ENCODE measurements at places on chromosomes 3 and 15.

DNA sequence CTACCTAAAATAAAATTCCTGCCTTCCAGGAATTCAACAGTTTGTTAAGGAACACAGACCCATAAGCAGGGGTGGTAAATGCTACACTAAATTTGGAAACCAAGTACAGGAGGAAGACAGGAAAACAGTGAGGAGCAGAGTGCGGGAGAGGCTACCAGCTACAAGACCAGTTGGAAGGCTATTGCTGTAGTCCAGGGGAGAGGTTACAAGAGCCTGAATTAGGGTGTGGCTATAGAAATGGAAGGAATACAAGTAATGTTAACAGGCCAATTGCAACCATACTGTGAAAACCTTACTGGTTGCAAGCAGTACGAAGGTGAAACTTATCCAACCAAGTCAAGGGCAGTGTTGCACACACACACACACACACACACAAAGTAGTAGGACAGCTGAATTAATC is 880 bp upstream of the ARMC8 start:
- H3K27me3 ChIP-seq: peaks cover 14% of the 10 kb centered on the region
- H3K4me3 ChIP-seq: peak overlapping the region; percentile 94
- H3K4me1 ChIP-seq: peaks cover 11% of the 10 kb centered on the region
- no peak for DNase-seq

DNA sequence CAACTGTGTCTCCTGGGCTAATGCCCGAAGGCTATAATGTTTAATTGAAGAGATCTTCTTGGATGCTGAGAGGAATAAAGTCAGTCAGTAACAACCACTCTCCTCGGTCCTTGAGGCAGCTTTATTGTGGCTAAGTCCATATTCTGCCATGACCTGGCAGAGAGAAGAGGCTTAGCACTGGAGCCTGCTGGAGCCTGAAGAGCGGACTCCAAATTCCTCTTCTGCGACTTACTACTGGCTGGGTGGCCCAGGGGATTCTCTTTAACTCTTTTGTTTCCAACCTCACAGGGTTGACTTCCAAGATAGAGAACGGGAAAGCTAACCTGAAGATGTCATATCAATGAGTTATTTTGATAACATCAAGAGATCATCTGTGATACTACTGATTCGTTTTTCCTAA is 71.1 kb downstream of the MYO1E start:
- H3K27me3 ChIP-seq: no peaks in the 10 kb centered on the region
- DNase-seq: no peak
- peaks cover 22% of the 10 kb centered on the region for H3K4me1 ChIP-seq
- H3K36me3 ChIP-seq: no peaks in the 10 kb centered on the region
- no peak overlapping the region for H3K27ac ChIP-seq

- DNase-seq: no peak
- H3K36me3 ChIP-seq: peaks cover 5% of the 10 kb centered on the region
- H3K27ac ChIP-seq: no peak overlapping the region
- peaks cover under 1% of the 10 kb centered on the region for H3K27me3 ChIP-seq
- no peak overlapping the region for H3K4me3 ChIP-seq
Measured at GRCh38 chr3:44914936-44915335, 40.5 kb downstream of the TGM4 start.

- H3K27ac ChIP-seq: no peak overlapping the region
- DNase-seq: no peak
- H3K4me3 ChIP-seq: no peak overlapping the region
- H3K4me1 ChIP-seq: no peaks in the 10 kb centered on the region
Measured at GRCh38 chr3:66856533-66856932, 141.6 kb upstream of the KBTBD8 start.

DNA sequence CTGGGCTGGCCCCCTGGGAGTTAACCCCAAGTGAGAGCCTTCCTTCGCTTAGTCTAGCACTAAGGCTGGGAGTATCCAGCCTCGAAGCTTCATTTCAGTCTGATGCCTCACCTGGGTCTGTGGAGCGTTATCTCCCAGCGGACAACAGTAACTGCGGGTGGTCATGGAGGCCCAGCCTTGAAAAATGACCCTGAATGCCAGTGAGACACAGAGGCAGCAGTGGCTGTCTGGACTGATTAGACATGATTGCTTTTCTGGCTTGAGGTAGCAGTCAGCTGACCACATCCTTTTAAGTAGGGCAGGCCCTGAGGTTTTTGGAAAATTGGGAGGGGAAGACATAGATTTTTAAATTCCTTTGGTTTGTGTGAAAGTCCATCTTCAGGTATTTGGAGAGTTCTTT is 28.2 kb upstream of the TRIM59 start:
- DNase-seq: no peak
- H3K27ac ChIP-seq: no peak overlapping the region
- no peak overlapping the region for H3K4me3 ChIP-seq
- H3K4me1 ChIP-seq: no peaks in the 10 kb centered on the region
- no peaks in the 10 kb centered on the region for H3K27me3 ChIP-seq

GRCh38 chr3:141335531-141336061 is 32.7 kb upstream of the ZBTB38 start:
- no peak overlapping the region for H3K4me3 ChIP-seq
- H3K27ac ChIP-seq: no peak overlapping the region
- H3K36me3 ChIP-seq: no peaks in the 10 kb centered on the region
- peaks cover 10% of the 10 kb centered on the region for H3K27me3 ChIP-seq

DNA sequence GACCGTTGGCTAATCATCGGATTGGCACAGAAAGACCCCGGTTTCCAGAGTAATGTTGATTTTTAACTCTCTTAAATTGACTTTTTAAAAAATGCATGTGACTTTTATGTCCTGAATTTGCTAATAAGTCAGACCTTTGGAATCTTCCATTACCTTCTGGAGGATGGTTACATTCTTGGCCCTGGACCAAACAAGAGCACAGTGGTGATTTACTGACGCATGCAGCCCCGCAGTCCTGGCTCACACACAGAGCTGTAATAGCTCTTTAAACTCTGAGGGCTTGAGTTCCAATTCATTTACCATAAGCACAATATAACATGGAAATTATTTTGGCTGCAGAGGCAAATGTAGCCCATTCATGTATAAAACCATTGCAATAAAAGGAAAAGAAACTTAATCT is 25.1 kb downstream of the SOX14 start:
- DNase-seq: no peak
- H3K4me1 ChIP-seq: no peaks in the 10 kb centered on the region
- H3K4me3 ChIP-seq: no peak overlapping the region
- H3K36me3 ChIP-seq: no peaks in the 10 kb centered on the region
- H3K27ac ChIP-seq: no peak overlapping the region
- H3K27me3 ChIP-seq: no peaks in the 10 kb centered on the region

DNA sequence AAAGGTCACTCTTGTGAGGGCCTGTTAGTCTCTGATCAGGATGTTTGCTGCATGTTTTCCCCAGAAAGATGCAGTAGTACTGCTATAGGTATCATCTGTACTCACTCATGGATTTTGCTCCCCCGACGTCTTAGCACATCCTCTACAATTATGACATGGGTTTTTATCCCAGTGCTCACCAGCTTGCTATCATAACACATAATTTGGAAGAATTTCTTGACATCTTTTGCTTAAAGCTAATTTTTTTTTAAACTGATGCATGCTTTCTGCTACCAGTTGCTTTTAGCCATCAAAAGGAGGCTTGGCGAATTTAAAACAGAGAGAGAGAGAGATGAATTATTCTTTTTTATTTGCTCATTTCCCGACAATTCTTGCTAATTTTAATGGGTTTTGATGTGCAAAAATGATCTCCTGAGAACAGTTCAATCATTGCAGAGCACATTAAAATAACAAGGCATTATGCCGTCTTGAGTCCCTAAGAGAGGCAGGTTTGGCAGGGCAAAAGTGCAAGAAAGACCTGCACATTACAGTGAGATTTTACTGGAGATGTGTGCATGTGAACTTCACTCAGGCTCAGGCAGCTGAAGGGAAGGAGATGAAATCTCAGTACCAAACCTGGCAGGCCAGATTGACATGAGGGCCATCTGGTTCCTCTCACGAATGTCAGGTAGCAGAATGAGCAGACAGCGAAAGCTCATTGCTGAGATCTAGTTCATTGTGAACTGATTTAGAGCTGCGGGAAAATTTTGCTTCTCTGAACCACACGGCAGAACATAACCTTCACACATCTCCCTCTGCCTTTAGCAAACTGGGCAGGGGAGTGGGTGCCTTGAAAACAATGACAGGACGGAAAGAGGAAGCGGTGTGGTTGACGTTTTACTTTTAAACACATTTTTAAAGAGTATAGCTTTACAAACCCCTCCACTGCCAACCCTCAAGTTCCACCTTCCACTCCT is 25.9 kb upstream of the GOLGA8B start:
- no peaks in the 10 kb centered on the region for H3K36me3 ChIP-seq
- H3K4me1 ChIP-seq: peaks cover 5% of the 10 kb centered on the region
- no peak for DNase-seq
- no peak overlapping the region for H3K27ac ChIP-seq

DNA sequence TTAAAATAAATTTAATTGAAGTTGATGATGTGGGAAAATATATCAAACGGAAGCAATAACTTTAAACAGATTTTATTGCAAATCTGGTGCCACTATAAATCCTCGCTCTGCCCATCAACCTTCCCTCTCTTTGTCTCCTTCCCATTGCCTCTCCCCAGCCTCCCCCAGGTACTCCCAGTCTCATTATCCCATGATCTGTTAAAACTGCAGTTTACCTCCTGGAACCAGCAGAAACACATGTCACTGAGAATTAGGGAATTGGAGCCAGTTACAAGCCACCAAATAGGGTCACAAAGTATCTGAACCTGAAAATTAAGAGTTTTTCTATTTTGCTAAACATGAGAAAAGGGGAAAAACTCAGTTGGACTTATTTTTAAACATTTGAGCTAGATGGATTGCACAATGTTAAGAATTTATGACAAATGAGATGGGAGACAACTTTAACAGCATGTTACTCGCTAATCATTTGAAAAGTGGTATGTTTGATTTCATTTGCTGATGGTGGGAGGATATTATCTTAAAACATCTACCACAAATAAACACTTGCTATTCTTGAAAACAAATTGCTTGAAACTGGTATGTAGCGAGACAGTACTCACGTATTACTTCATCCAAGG is 2.4 kb downstream of the PLCH1 start:
- no peak for DNase-seq
- H3K27ac ChIP-seq: no peak overlapping the region
- H3K27me3 ChIP-seq: peaks cover 27% of the 10 kb centered on the region
- no peak overlapping the region for H3K4me3 ChIP-seq
- H3K36me3 ChIP-seq: no peaks in the 10 kb centered on the region

- peaks cover 8% of the 10 kb centered on the region for H3K4me1 ChIP-seq
- no peaks in the 10 kb centered on the region for H3K36me3 ChIP-seq
- H3K4me3 ChIP-seq: no peak overlapping the region
Measured at GRCh38 chr3:183638101-183638852, 2.9 kb downstream of the KLHL24 start.

GRCh38 chr3:159732172-159733111 is 256.2 kb upstream of the IL12A start:
- no peaks in the 10 kb centered on the region for H3K4me1 ChIP-seq
- no peaks in the 10 kb centered on the region for H3K36me3 ChIP-seq
- H3K27ac ChIP-seq: no peak overlapping the region
- no peak overlapping the region for H3K4me3 ChIP-seq
- DNase-seq: no peak

- no peaks in the 10 kb centered on the region for H3K36me3 ChIP-seq
- no peaks in the 10 kb centered on the region for H3K4me1 ChIP-seq
- H3K4me3 ChIP-seq: no peak overlapping the region
- no peak overlapping the region for H3K27ac ChIP-seq
Measured at GRCh38 chr3:79846148-79846933, 78.5 kb upstream of the ROBO1 start.

DNA sequence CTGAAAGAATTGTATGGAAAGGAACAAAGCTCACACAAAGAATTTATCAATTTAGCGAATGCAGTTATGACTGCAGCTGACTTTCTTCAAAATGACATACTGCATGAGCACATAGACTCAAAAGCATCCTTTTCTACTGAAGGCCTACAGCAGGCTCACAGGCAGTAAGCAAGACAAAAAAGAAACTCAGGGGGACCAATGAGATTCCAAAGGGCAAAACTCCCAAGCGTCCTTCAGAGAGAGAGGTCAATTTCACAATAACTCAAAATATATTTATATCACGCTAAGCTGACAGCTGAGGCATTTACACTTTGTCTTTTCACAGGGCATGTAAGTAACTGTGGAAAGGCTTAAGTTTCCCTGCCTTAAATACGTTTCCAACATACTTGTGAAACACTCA is 427.9 kb upstream of the RASGRP1 start:
- no peaks in the 10 kb centered on the region for H3K27me3 ChIP-seq
- H3K27ac ChIP-seq: no peak overlapping the region
- H3K4me1 ChIP-seq: no peaks in the 10 kb centered on the region
- no peak for DNase-seq
- no peak overlapping the region for H3K4me3 ChIP-seq

DNA sequence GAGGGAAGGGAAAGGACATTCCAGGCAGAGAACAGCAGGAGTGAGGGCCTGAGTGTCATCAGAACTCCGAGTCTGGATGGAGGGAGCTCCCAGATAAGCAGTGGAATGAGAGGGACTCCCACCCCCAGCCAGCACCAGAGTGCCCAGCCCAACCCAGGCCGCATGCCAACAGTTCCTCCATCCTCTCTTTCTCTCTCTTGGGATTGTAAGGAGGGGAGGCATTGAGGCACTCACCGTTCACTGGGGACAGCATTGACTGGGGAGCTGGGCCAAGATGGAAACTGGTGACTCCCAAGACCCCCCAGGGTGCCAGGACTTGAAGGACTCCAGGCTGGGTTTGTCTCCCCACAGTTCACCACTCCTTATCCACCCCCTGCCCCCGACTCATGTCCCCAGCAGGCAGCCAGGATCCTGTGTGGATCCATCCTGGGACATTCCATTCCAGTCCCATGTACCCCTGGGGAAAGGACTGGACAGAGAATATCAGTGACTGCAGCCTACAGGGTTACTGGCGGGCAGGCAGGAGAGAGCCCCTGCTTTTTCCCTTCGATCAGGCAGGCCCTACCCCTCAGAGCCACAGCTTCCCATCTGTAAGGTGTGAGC is 15.7 kb downstream of the PTH1R start:
- no peak overlapping the region for H3K27ac ChIP-seq
- DNase-seq: no peak
- H3K4me3 ChIP-seq: no peak overlapping the region
- no peaks in the 10 kb centered on the region for H3K4me1 ChIP-seq
- H3K36me3 ChIP-seq: no peaks in the 10 kb centered on the region

GRCh38 chr15:35166730-35167359 is 81.8 kb upstream of the NANOGP8 start:
- no peaks in the 10 kb centered on the region for H3K27me3 ChIP-seq
- no peaks in the 10 kb centered on the region for H3K36me3 ChIP-seq
- DNase-seq: no peak
- no peaks in the 10 kb centered on the region for H3K4me1 ChIP-seq
- H3K4me3 ChIP-seq: no peak overlapping the region

GRCh38 chr3:194688200-194688740 is 2.6 kb downstream of the FAM43A start:
- peaks cover 21% of the 10 kb centered on the region for H3K27me3 ChIP-seq
- H3K4me1 ChIP-seq: peaks cover 43% of the 10 kb centered on the region
- DNase-seq: peak; percentile 2
- no peaks in the 10 kb centered on the region for H3K36me3 ChIP-seq

All from T-cell (primary cell).